ENCODE measurements at places on chromosomes 3 and 15. TPM values are rescaled to one million over a fixed set of nuclear protein-coding genes. Genes with fewer than 3 reads are reported as not detected.

The CD86 gene
- total RNA-seq = not detected

- no peaks in the 10 kb centered on the region for H3K36me3 ChIP-seq
- H3K4me1 ChIP-seq = peaks cover 22% of the 10 kb centered on the region
- DNase-seq = no peak
- no peak overlapping the region for H3K27ac ChIP-seq
Measured at GRCh38 chr15:69790632-69791031, 307.1 kb downstream of the TLE3 start.

- no peak overlapping the region for H3K4me3 ChIP-seq
- H3K27ac ChIP-seq = no peak overlapping the region
- no peaks in the 10 kb centered on the region for H3K27me3 ChIP-seq
- H3K36me3 ChIP-seq = 0 out of 2 replicates have a peak, but pooled peaks cover 6% of the 10 kb centered on the region
Measured at GRCh38 chr3:154458560-154458959, 28.6 kb upstream of the GPR149 start.

DNA sequence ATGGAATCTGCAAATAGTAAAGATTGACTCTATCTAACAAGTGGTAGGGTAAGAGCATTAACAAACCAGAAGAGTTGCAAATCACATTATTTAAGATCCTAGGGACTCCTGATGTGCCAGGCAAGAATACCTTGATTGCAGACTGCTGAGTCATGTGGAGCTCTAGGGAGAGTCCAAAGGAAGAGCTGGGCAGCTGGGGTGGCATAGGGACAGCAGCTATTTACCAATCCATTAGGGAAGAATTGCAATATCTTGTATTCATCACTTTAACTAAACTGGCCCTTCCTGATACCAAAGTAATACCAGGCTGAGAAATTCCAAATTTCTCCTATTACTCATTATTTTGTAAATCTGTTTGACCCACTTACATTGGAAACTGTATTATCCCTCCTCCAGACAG lies 52.2 kb upstream of the ACP3 start:
- H3K27me3 ChIP-seq = peaks cover 7% of the 10 kb centered on the region
- no peak overlapping the region for H3K4me3 ChIP-seq
- H3K27ac ChIP-seq = no peak overlapping the region
- H3K4me1 ChIP-seq = no peaks in the 10 kb centered on the region
- no peaks in the 10 kb centered on the region for H3K36me3 ChIP-seq
- DNase-seq = no peak

DNA sequence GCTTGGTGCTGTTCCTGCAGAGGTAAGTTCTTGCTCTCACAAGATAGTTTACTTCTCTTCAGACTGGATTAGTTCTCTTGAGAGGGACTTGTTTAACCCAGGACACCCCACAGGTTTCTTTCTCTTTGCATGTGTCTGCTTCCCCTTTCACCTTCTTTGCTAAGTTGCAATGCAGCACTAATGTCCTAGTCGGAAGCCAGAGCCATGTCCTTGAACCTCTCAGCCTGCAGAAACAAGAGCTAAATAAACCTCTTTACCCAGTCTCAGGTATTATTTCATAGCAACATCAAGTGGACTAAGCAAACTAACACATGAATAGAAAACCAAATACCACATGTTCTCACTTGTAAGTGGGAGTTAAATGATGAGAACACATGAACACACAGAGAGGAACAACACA lies 915.2 kb downstream of the NSUN3 start:
- H3K27ac ChIP-seq = no peak overlapping the region
- DNase-seq = no peak
- no peaks in the 10 kb centered on the region for H3K27me3 ChIP-seq
- no peaks in the 10 kb centered on the region for H3K36me3 ChIP-seq

DNA sequence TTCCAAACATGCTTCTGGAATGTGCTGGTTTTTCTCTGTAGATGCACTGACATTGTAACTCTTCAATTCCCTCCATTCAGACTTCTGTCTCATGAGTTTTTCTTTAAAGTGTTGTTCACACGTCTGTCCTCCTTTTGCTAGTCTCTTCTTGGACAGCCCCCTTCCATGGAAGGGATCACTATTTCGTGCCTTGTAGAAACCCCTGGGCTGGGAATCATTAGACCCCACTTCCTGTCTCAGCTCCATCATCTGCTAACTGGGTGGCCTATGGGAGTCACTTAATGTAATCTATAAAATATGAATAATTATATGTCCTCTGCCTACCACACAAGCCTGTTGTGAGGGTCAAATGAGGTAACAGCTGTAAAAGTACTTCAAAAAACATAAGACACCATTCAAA lies 110.6 kb downstream of the THSD4 start:
- peaks cover 27% of the 10 kb centered on the region for H3K36me3 ChIP-seq
- no peak overlapping the region for H3K4me3 ChIP-seq
- 0 out of 2 replicates have a peak, but pooled peaks cover 7% of the 10 kb centered on the region for H3K4me1 ChIP-seq
- no peak for DNase-seq
- H3K27ac ChIP-seq = no peak overlapping the region

The ACOX2 gene
- total RNA-seq = 11.3 TPM

DNA sequence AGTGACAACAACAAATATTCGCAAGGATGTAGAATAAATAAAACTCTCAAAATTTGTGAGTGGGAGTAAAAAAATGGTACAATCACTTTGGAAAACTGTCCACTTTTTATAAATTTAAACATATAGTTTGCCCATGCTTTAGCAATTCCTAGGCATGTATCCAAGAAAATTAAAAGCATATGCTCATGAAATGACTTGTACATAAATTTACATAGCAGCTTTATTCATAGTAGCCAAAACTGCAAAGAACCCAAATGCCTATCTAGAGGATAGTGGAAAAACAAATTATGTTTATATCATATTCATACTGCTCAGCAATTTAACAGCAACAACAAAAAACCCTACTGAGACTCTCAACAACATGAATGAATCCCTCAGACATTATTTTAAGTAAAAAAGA lies 363.6 kb upstream of the CCDC54 start:
- H3K4me3 ChIP-seq = no peak overlapping the region

GRCh38 chr3:46913644-46914043 lies 36.1 kb downstream of the PTH1R start:
- peaks cover 3% of the 10 kb centered on the region for H3K27me3 ChIP-seq
- peaks cover 28% of the 10 kb centered on the region for H3K36me3 ChIP-seq
- DNase-seq = no peak
- H3K4me1 ChIP-seq = peaks cover 32% of the 10 kb centered on the region
- H3K4me3 ChIP-seq = no peak overlapping the region

- no peak overlapping the region for H3K27ac ChIP-seq
- no peak for DNase-seq
- no peak overlapping the region for H3K4me3 ChIP-seq
- H3K27me3 ChIP-seq = no peaks in the 10 kb centered on the region
- H3K36me3 ChIP-seq = no peaks in the 10 kb centered on the region
Measured at GRCh38 chr3:62818347-62818746, 56.9 kb downstream of the CADPS start.

- H3K4me3 ChIP-seq = no peak overlapping the region
- no peak overlapping the region for H3K27ac ChIP-seq
- DNase-seq = no peak
Measured at GRCh38 chr15:70478251-70478990, 284.9 kb downstream of the UACA start.

- H3K4me3 ChIP-seq = no peak overlapping the region
- H3K27ac ChIP-seq = no peak overlapping the region
- H3K27me3 ChIP-seq = peaks cover 7% of the 10 kb centered on the region
- DNase-seq = no peak
Measured at GRCh38 chr15:80944818-80945217, 44.8 kb downstream of the MESD start.

The CEMIP gene
- 51.4 TPM for total RNA-seq

DNA sequence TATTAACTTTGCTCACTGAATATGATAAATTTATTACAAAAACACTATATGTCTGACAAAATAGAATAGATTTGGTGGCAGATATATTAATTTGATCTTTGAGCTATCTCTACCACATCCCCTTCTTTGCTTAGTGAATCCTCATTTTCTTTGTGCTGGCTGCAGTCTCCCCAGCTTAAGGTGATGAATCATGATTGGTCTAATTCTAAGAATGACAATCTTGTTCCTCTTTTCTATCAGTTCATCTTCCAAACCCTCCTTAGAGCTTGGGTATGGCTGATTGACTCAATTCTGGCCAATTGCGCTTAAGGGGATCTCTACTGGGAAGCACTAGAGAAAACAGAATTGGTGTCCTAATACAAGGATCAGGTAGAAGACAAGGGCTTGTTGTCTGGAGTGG lies 309.6 kb upstream of the GOLIM4 start:
- DNase-seq = no peak
- no peaks in the 10 kb centered on the region for H3K4me1 ChIP-seq
- H3K27ac ChIP-seq = no peak overlapping the region
- H3K27me3 ChIP-seq = no peaks in the 10 kb centered on the region

All from HFFc6 (cell line).